ENCODE measurements at places on chromosomes 4 and X.

DNA sequence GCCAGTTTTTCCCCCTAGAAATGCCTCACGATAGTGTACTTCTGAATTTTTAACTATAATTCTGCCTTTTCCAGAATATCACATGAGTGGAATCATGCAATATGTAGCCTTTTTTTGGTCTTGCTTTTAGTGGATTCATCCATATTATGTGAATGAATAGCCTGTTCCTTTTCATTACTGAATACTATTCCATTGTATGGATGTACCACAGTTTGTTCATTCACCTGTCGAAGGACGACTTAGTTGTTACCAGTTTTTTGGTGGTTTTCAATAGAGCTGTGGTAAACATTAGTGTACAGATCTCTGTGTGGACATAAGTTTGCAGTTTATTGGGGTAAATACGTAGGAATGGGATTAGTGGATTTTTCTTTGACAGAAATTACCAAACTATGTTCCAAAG is 8.0 kb downstream of the JADE3 start:
- no peak for DNase-seq

DNA sequence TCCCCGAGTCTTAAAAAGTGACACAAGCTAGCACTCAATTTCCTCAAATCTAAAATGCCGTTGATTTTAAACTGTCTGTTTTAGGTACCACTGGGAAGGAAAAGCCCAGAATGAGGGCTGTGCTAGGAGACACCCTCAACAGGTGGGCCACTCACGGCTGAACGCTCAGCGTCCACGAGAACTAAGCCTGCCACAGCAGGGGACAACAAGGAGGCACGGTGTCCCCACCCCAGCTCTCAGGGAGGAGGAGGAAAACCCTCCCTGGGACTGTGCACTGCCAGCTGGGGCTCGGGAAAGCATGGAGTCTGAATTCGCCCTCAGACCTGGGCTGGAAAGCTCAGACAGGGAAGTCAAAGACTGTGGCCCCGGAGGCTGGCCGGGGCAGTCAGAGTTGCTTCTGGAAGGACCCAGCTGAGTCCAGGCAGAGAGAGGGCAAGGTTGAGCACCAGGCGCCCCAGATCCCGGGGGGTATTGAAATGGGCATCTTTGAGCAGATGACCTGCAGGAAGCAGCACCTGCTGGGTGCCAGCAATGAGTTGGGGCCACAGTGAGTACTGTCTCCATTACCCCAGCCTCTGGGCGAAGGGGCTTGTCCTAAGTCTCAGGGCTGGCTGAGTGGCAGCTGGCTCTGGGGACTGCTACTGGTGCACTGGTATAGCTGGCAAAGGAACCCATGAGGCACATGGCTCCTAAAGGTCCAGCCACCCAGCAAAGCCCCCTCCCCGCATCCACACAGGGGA is 769 bp upstream of the CPZ start:
- DNase-seq = no peak

GRCh38 chr4:149884046-149884445 is 68.4 kb upstream of the IQCM start:
- peak; percentile 65 for DNase-seq

DNA sequence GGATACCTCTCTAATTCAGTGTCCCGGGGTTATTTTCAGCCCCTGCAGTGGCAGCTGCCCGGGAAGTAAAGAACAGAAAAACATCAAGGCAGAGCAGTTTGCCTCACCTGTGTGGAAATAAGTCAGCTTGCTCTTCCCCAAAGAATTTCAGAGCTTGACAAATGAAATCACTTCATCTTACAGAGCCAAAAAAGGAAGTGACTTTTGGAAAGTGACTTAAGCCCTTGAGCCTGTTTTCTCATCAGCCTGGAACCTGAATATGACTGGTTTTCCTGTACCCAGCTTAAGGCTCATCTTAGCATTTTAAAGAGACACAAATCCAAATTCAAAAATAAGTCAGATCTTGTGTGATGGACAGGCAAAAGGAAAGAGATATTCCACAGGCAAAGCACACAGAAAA is 211.6 kb downstream of the RCHY1 start:
- no peak for DNase-seq

GRCh38 chr4:167885872-167886271 is 206.5 kb upstream of the ANXA10 start:
- no peak for DNase-seq

- DNase-seq = no peak
Measured at GRCh38 chr4:23734000-23734399, 155.8 kb downstream of the PPARGC1A start.

GRCh38 chr4:8162625-8163024 is 4.0 kb upstream of the ABLIM2 start:
- no peak for DNase-seq

- DNase-seq = no peak
Measured at GRCh38 chr4:21728304-21728703, 220.3 kb downstream of the KCNIP4 start.

DNA sequence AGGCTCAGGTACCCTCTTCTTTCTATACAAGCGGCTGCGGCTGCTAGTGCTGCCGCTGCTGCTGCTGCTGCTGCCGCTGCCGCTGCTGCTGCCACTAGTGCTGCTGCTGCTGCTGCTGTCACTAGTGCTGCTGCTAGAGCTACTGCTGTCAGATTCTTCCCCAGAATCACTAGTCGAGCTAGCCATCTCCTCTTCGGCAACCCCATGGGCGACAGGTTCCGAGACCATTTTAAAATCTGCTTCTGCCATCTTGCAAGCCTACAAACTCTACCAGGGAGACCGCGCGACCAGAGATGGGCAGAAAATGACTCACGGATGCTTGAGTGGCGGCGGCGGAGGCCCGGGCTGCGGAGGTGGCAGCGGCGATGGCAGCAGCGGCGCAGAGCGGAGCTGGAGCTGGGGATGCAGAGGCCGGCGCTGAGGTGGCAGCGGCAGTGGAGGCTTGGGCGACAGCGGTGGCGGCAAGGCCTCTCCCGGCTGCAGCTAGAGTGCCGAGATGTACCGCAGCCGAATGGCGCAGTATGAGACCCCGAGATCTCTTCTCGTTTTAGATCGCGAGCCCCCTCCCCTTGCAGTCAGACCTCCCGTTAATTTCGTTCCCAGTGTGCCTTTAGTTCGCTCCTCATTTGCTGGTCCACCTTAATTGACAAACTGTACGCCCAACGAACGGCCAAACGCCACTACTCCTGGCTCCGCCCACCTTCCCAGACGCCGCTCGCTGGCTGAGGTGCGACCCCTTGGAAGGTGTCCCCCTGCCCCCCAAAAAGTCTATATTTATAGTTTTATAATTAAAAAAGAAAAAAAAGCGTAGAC is at the start of gene NAP1L3:
NAP1L3 (minus strand) TSS at position 523 of the 813 bp plus-strand sequence; CDS start at position 249, 274 bp downstream.
- peak; percentile 55 for DNase-seq

GRCh38 chrX:16825264-16826035 is 39.2 kb downstream of the TXLNG start:
- no peak for DNase-seq

- DNase-seq = no peak
Measured at GRCh38 chr4:17726911-17727310, 54.5 kb downstream of the FAM184B start.

GRCh38 chr4:155025762-155026457 is 182.5 kb upstream of the NPY2R start:
- DNase-seq = no peak
